ENCODE measurements at places on chromosomes 5 and 9.
A peak's percentile ranks its signal among the peaks of the same experiment; 100 is the strongest.

- no peak for DNase-seq
These were observed 65.7 kb upstream of the EQTN start for GRCh38 chr9:27362447-27363210.

DNA sequence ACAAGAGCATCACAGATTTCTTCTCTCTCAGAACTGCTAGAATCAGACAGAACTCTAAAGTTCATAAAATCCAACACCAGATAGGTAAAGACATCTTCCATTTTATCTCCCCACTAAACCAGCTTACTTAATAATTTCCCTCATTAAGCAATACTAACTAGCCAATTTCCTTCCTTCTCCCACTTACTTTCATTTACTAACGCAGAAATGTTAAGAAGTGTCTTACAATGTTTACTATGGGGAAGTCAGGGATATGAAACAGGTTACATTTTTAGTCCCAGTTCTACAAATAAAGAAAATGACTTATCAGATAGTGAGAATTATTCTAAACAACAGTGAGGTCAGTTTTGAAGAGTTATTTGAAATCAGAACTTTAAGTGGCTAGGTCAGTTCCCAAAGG is 236.5 kb downstream of the FBXL17 start:
- no peak for DNase-seq

DNA sequence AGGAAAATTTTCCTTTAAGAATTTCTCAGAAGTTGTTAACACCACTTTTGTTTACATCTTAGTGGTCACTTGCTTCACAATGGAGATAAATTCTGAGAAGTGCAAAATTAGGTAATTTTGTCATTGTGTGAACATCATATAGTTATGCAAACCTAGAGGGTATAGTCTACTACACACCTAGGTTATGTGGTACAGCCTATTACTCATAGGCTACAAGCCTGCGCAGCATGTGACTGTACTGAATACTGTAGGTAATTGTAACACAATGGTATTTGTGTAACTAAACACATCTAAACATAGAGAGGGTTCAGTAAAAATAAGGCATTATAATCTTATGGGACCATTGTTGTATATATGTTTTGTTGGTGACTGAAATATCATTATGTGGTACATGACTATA is 388.7 kb upstream of the POU5F2 start:
- no peak for DNase-seq

- DNase-seq = no peak
These were observed 13.1 kb downstream of the LRRC26 start for GRCh38 chr9:137156567-137157375.

DNA sequence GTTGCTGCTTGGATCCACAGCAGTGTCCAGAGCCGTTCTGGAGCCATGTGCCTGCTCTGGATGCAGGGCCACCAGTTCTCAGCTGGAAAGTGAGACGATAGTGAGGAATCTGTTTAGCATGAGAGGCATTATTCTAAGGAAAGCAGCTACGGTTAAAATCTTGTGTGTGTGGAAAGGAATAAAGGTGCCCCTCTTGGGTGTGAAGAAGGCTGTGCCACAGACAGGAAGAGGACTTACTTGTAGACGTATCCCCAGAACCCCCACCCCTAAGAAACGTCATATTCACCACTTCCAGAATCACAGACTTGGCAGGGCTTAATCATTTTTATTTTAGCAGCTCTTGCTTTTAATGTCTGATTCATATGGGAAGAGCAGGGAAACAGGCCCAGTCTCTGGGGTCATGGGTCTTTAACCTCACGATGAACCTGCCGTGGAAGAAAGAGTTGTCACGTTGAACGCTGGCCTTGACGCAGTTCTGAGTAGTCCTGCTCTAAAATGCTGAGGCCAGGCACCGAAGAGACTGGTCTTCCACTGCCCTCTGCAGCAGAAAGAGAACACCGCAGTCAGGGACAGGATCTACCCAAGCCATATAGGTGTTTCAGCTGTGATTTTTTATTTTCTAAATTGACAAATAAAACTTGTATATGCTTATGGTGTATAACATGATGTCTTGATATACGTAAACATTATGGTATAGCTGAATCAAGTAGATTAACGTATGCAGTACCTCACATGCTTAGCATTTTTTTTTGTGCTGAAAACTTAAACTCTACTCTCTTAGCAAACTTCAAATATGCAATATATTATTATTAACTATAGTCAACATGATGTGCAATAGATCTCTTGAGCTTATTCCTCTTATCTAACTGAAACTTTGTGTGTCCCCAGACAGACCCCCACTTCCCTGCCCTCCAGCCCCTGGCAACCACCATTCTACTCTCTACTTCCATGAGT is 38.8 kb downstream of the CARTPT start:
- peak; percentile 20 for DNase-seq

GRCh38 chr5:125011014-125011413 is 264.6 kb upstream of the ZNF608 start:
- DNase-seq = no peak

DNA sequence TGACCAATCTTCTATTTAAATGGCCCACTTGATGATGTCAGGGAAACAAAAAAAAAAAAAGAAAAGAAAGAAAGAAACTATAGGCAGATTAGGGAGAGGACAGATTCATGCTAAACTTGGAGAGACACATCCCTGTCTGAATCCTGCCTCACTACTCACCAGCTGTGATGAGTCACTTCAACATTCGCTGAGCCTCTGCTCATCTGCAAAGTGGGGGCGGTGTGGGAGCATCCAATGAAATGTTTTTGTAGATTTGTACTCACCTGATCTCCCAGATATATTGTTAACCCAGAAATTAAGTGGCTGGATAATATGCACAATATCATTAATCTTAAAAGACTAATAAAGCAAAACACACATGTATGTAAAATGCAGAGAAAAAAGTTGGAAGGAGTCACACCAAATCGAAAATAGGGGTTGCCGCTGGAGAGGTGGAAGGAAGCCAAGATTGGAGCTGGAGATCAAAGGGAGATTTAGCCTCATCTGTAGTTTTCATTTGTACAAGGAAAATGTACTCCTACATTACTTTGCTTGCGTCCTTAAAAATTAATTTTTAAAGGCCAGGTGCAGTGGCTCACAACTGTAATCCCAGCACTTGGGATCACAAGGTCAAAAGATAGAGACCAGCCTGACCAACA is 17.0 kb upstream of the ERGIC1 start:
- no peak for DNase-seq

DNA sequence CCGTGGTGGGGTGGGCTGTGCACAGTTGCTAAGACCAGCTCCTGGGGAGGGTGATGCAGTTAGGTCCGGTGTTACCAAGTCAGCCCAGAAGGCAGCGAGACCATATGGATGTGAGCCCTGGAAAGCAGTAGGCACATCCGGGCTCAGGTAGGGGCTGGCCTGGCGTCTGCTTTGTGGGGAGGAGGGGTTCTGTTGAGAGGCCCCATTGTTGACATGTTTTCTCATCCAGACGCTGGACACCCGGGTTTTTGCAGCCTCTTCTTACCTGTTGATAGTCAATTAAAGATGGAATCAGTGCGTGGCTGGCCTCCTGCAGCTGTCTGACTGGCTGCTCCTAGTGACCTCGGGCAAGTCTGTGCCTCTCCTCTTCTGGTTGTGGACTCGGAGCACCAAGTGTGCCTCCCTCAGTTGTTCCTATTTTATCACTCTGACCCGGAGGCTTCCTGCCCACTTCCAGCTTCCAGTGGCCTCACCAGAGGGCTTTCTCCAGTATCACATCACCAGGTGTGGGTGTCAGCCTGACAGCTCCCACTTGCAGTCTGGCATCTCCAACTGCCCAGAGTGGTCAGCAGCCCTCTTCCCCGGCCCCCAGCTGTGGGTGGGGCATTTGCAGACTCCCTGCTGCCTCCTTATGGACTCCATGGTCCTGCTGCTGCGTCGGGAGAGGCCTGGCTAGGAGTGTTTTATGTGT is 90.8 kb downstream of the EHMT1 start:
- DNase-seq = no peak

DNA sequence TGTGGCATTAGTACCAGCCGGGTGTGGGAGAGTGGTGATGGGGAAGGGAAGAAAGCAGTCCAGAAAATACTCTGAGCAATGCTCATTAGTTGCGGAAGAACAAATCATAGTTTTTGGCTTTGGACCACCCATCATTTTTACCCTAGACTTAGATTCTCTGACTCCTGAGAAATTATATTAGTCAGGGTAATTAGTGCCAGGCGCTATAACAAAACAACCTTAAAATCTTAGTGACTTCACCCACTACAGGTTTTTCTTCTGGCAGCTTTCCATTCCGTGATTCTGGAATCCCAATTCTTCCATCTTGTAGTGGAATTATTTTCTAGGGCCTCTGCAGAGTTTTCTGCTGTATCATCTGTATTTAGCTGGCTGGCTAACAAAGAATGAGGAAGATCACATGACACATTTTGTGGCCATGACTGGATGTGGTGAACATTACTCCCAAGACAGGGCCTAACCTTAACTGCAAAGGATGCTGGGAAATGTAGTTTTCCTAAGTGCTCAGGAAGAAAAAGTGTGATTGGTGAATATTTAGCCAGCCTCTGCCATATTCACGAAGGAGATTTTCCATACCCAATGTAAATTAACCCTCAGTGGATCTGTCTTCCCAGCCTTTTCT is 373.0 kb upstream of the MEF2C start:
- no peak for DNase-seq

DNA sequence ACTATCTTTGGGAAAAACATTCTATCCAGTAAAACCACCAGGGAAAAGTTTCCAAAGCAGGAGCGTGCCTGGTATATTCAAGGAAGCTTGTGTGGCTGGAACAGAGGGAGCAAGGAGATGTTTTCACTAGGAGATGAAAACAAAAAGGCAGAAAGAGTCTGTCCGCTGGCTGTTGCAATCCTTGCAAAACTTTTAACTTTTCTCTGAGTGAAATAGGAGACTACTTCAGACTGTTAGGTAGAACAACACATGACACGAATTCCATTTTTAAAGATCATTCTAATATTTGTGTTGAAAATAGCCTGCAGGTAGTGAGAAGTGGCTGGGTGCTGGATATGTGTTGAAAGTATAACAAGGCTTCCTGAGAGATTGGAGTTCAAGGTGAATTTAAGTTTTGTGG is 69.5 kb downstream of the PRR16 start:
- DNase-seq = no peak

GRCh38 chr5:103486739-103487138 is 75.8 kb downstream of the NUDT12 start:
- no peak for DNase-seq

- no peak for DNase-seq
These were observed 35.1 kb downstream of the PJA2 start for GRCh38 chr5:109374625-109375024.

DNA sequence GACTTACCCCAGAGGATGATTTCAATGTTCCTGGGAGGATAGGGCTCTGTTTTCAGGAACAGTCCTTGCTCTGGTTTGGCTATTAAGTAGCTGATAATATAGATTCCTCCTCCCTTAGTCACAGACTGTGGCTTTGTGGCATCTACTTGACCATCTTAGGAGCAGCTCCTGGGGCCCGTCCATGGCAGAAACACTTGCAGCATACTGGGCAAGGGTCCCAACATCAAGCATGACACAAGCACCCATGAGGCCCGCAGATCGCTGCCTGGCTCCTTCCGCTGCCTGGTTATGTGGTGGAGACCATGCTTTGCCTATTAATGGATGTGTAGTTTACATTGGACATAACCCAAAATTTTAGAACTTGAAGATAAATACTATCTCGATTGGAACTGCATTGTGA is 170.1 kb downstream of the ICE1 start:
- no peak for DNase-seq

GRCh38 chr9:129258124-129258822 is 80.2 kb upstream of the IER5L start:
- DNase-seq = peak; percentile 70

DNA sequence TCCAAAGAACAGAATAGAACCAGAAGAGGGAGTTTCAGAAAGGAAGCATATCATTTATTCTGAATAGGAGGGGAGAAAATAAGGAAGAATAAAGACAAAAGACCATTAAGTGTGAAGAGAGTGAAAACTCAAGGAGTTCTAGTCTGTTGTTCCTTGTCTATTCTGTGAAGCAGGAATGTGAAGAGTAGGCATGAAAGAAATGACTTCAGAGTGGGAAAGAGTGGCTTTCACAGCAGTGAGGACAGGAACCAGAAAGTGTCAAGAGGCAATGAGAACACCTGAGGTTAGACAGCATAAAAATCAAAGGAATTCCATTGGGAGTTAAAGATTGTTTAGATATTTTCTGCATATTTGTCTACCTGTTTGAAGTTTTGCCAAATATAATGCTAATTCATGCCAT is 768.8 kb upstream of the GRAMD2B start:
- no peak for DNase-seq

GRCh38 chr9:119688547-119688946 is 319.3 kb upstream of the BRINP1 start:
- DNase-seq = no peak

- DNase-seq = no peak
These were observed 13.2 kb upstream of the TLX3 start for GRCh38 chr5:171295801-171296200.

- no peak for DNase-seq
These were observed 207.2 kb upstream of the RASEF start for GRCh38 chr9:83270116-83270515.

All from GM19239 (cell line).